ENCODE measurements at places on chromosomes 12 and 14. TPM values are rescaled to one million over a fixed set of nuclear protein-coding genes. Genes with fewer than 3 reads are reported as not detected.

- peak overlapping the region; percentile 55 for H3K4me3 ChIP-seq
- peaks cover 14% of the 10 kb centered on the region for H3K4me1 ChIP-seq
- H3K27me3 ChIP-seq: peaks cover 59% of the 10 kb centered on the region
- no peak overlapping the region for H3K27ac ChIP-seq
These were observed 813 bp upstream of the CCDC184 start for GRCh38 chr12:48182631-48183030.

- H3K27ac ChIP-seq: no peak overlapping the region
- H3K4me3 ChIP-seq: no peak overlapping the region
- peaks cover 26% of the 10 kb centered on the region for H3K4me1 ChIP-seq
These were observed 2.6 kb upstream of the WNT10B start for GRCh38 chr12:48973941-48974673.

DNA sequence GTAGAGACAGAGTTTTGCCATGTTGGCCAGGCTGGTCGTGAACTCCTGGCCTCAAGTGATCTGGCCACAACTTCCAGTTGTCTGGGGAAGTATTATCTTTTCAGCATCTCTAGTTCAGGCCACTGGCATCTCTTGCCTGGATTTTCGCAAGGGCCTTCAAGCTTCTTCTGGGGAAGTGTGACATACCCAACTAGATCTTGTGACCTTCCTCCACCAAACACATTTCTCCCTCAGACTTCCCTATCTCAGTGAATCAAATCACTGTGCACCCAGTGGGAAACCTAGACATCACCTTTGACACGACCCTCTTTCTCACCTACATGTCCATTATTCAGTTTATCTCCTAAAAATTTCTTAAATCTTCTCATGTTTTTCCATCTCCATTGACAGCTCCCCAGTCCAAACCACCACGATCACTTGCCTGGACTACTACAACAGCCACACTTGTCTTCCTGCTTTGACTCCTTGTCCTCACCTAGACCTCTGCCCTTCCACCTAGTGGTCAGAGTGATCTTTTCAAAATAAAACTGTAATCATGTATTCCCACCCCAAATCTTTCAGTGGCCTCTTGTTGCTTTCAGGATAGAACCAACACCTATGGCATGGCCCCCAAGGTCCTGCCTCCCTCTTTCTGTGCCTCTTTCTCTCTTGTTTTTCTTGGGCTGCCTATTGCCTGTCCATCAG, 3.3 kb downstream of the EEF1AKMT3 start:
- no peaks in the 10 kb centered on the region for H3K27me3 ChIP-seq
- no peak overlapping the region for H3K27ac ChIP-seq
- no peak for DNase-seq
- peaks cover 9% of the 10 kb centered on the region for H3K4me1 ChIP-seq
- H3K36me3 ChIP-seq: peaks cover 6% of the 10 kb centered on the region
- H3K4me3 ChIP-seq: no peak overlapping the region

GRCh38 chr12:132360410-132360809, 31.0 kb upstream of the GALNT9 start:
- DNase-seq: no peak
- no peaks in the 10 kb centered on the region for H3K36me3 ChIP-seq
- H3K27ac ChIP-seq: no peak overlapping the region
- H3K4me3 ChIP-seq: no peak overlapping the region
- H3K27me3 ChIP-seq: no peaks in the 10 kb centered on the region
- no peaks in the 10 kb centered on the region for H3K4me1 ChIP-seq

- peaks cover 2% of the 10 kb centered on the region for H3K27me3 ChIP-seq
- no peak overlapping the region for H3K27ac ChIP-seq
These were observed 5.0 kb downstream of the MGST1 start for GRCh38 chr12:16352481-16352880.

- H3K27me3 ChIP-seq: no peaks in the 10 kb centered on the region
- H3K36me3 ChIP-seq: no peaks in the 10 kb centered on the region
- no peak overlapping the region for H3K27ac ChIP-seq
- no peak for DNase-seq
- H3K4me3 ChIP-seq: no peak overlapping the region
These were observed 83.8 kb upstream of the HMGA2 start for GRCh38 chr12:65740506-65740872.

- no peak overlapping the region for H3K27ac ChIP-seq
- no peak overlapping the region for H3K4me3 ChIP-seq
- no peaks in the 10 kb centered on the region for H3K27me3 ChIP-seq
- no peak for DNase-seq
- H3K4me1 ChIP-seq: no peaks in the 10 kb centered on the region
These were observed 65.1 kb downstream of the MVK start for GRCh38 chr12:109638735-109639134.

- H3K4me3 ChIP-seq: no peak overlapping the region
- no peak for DNase-seq
- peaks cover 8% of the 10 kb centered on the region for H3K36me3 ChIP-seq
- H3K27ac ChIP-seq: no peak overlapping the region
- H3K4me1 ChIP-seq: peaks cover 6% of the 10 kb centered on the region
- H3K27me3 ChIP-seq: no peaks in the 10 kb centered on the region
These were observed 13.1 kb downstream of the RPS6KL1 start for GRCh38 chr14:74909911-74910310.

The TMEM229B gene
- 1.5 TPM for polyA plus RNA-seq

The KRT86 gene
- polyA plus RNA-seq: not detected

The MMP17 gene
- polyA plus RNA-seq: 4.8 TPM

The CMTM5 gene
- polyA plus RNA-seq: not detected

The CCDC177 gene
- not detected for polyA plus RNA-seq
